ENCODE measurements at places on chromosomes 1 and 21.

- DNase-seq: no peak
These were observed 53.8 kb upstream of the LYPLAL1 start for GRCh38 chr1:219119839-219120238.

DNA sequence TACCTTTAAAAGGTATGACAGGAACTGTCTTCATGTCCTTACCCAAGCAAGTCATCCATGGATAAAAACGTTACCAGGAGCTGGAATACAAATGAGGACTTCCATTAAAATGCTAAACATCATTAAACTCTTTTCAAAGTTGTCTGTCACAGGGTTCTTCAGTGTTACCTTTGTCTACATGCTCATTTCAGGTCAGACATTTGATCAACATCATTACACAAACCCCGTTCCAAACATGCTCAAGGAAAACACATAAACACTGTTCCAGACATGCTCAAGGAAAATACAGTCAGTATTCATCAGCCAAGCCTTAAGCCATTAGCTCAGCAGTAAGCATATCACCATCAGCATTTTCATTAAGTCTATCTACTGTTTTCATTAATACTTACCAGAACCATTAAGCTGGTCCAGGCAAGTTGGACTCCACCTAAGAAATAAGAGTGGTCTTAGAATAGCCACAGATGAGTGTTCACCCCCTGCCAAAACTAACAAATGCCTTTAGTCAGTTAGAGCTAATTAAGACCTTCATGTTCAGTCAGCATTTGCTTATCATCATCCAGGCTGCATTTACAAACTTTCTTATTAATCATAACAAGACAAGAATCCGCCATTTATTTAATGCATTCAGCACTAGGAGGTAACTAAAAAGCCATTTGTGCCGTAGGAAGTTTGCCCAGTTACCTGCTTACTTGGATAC lies 2.2 kb downstream of the GAS5 start:
- no peak for DNase-seq

DNA sequence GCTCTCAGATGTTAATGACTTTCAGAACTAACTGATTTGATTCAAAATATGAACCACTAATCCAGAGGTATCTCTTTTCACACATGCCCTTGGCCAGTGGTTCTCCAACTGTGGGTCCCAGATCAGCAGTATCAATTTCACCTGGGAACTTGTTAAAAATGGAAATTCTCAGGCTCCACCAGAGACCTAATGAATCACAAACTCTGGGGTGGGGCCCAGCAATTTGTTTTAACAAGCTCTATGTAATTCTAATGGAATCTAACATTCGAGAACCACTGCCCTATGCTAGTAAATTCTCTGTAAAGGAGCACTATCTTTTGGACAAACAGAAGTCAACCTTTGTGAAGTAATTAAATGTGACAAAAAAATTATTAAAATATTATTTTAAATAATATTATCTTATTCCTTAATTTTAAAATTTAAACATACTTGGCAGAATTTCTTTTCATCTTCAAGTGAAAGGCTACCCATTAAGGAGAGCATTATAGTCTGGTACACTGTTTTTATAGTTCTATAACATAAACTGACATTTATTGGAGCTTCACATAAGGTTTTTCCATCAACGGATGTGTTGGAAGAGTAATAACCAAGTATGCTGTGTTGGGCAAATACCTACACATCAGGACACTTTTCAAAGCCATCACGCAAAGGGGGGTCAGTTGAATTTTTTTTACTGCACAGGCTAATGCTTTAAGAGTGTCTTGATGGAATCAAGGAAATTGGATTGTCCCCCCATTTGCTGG lies 130.4 kb downstream of the LHX4 start:
- DNase-seq: no peak

DNA sequence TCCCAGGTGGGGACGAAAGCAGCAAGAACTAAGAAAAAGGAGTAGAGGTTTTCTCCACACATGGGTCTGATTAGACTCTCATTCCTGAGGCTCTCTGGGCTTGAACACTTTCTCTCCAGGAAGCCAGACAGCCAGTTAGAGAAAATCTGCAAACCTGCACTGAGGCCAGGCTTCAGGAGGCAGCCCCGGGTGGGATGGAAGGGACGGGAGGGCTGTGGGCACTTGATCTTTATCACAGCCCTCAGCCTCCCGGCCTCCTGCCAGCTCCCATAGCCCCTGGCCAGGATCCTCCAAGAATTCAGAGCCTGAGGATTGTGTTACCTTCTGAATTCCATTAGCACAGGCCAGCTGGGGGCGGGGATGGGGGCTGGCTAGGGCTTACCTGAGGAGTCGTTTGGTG lies 40.1 kb downstream of the SERTAD4 start:
- DNase-seq: no peak

DNA sequence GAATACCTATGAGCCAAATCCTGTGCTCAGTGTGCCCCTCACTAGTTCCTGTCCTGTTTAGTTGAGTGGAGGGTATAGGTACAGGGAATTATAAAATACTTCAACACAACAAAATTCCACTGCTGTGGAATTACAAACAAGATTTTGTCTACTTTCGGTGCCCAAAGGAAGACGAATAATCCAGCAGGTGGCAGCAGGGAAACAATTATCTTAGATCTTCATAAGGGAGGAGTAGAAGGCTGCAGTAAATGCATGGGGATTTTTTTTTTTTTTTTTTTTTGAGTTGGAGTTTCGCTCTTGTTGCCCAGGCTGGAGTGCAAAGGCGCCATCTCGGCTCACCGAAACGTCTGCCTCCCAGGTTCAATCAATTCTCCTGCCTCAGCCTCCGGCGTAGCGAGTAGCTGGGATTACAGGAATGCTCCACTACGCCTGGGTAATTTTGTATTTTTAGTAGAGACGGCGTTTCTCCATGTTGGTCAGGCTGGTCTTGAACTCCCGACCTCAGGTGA lies 2.0 kb upstream of the PIP5K1A start:
- no peak for DNase-seq

- DNase-seq: no peak
These were observed 12.1 kb upstream of the OLIG2 start for GRCh38 chr21:33013626-33014025.

DNA sequence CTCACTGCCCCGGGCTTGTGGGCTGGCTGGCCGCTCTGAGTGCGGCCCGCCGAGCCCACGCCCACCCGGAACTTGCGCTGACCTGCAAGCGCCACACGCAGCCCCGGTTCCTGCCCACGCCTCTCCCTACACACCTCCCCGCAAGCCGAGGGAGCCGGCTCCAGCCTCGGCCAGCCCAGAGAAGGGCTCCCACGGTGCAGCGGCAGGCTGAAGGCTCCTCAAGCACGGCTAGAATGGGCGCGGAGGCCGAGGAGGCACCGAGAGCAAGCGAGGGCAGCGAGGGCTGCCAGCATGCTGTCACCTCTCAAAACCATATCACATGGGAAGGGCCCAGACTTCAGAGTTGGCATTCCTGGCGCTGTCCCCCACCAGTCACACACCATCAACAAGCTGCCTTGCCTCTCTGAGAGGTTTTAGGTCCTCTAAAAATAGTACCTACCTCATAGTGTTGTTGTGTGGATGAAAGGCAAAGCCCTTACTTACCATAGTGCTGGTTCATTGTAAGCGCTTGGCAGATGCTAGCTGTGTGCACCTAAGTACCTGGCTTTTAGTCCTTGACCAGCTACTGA lies 13.4 kb downstream of the LDLRAD1 start:
- DNase-seq: no peak

DNA sequence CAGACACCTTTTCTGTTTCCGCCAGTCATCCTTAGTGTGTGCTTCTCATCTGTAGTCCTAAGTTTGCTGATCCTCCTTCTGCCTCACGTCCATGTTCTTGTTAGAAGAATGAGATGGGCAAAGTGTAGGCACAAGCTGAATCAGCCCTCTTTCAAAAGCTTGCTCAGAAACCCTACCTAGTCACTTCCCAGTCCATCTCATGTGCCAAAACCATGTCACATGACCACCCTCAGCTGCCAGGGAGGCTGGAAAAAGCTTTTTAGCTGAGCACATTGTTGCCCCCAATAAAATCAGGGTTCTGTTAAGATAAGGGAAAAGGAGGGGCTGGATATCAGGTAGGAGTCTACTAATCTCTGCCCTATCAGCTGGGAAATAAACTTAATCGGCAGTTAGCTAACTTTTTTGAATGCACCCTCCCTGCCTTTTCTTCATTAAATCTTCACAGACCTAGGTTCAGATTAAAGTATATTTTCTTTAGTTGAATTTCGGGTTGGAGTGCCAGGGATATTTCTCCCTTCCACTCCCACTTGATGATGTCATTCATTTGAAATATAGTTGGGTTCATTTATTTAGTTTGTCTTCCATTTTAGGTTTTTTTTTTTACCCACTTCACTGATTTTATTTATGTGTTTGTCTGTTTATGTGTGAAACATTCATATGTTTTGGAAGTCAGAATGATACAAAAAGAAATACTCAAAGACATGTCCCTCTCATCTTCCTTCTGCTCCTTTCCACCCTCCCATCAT lies 129.2 kb downstream of the ROR1 start:
- DNase-seq: no peak

DNA sequence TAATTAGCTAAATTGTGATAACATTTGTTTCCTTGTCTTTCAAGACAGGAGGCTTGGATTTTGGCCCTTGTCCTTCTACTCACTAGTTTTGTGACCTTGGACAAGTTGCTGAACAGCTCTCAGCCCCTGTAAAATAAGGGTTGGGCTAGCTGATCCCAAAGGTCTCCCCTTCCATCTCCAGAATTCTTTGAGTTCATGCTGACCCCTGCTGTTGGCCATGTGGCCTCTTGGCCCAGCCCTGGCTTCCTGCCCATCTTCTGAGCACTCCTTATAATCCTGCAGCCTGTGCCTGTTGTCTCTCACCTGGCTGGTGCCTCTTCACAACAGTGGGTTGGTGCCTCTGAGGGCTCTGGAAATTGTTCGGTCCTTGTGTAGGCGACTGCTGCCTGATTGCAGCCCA lies 10.1 kb downstream of the PTGFRN start:
- DNase-seq: no peak

GRCh38 chr1:109661391-109661790 lies 5.5 kb downstream of the GSTM4 start:
- no peak for DNase-seq

GRCh38 chr21:42737951-42738590 lies 84.7 kb downstream of the PDE9A start:
- no peak for DNase-seq

DNA sequence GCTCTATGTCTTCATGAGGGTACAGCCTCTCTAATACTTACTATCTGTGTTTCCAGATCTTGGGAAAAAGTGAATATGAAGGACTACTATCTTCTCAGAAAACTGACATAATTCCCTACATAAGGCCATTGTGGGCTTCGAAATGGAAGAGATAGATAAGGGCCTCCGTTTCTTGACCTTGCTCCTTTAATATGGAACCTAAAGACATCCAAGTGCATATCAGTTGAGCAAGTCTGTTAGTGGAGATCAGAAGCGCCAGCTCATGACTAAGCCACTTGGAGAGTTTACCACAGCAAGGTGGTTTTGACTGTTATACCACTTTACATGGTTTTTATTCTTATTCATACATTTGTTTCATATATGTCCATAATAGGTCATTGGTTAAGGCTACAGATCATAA lies 35.3 kb upstream of the FCER1A start:
- DNase-seq: no peak

DNA sequence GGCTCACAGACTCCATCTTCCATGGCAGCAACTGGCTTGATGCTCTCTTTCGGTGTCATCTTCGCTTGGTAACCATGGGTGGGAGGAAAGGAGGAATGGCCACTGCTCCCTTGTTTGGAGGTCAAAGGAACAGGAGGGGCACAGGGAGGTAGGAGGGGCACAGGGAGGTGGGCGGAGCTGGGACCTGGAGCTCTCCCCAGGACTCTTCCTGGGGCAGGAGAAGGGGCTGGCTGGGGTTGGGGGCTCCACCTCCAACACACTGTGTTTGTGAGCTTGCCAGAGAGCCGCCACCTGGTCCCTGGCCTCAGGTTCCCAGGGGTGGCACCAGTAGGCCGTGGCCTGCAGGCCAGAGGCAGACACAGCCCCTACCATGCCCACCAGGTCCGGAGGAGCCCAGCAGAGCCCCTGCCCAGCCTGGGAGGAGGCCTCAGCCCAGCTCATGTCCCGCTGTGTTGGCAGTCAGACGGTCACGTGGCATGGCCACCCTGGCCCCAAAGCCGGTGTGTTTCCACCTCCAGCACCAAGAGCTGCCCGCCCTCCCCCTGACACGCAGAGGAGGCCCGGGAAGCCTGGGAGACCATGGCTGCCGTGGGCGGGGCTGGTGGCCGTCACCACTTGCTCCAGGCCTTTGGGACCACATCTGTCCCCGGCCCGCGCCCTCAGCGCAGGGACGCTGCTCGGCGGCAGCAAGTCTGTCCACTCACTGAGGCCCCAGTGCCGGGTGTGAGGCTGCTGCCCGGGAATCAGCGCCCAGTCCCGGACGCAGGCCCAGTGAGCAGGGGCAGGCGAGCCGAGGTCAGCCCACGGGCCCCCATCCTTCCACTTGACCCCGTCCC lies 73.9 kb downstream of the MORN1 start:
- DNase-seq: no peak

Data from activated CD4-positive, alpha-beta T cell treated with anti-CD3 and anti-CD28 coated beads for 24 hours (primary cell).